DMS53 (cell line): ENCODE measurements at places on chromosomes 2 and 18.
A peak's percentile ranks its signal among the peaks of the same experiment; 100 is the strongest.

GRCh38 chr2:36769106-36769505, 72.6 kb downstream of the VIT start:
- DNase-seq = no peak

GRCh38 chr18:3806656-3807055, 356.7 kb downstream of the TGIF1 start:
- peak; percentile 70 for DNase-seq

DNA sequence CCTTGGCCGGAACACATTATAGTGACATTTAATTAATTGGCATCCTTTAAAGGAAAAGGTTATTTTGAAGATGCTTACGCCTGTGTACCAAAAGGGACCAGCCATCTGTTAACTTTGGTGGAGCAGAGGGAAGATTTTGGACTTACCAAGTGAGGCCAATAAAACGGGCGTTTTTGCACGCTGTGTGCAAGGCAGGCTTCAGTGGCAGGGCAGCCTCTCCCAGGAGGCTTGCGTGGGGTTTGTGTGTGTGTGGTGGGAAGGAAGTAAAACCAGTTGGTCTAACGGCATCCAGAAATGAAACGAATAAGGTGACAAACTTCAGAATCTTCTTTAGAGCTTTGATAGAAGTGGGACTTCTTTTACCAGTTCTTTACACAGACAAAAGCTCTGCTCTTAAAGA, 191.7 kb downstream of the PRKCE start:
- no peak for DNase-seq

GRCh38 chr2:199197448-199197847, 260.3 kb downstream of the SATB2 start:
- DNase-seq = no peak

DNA sequence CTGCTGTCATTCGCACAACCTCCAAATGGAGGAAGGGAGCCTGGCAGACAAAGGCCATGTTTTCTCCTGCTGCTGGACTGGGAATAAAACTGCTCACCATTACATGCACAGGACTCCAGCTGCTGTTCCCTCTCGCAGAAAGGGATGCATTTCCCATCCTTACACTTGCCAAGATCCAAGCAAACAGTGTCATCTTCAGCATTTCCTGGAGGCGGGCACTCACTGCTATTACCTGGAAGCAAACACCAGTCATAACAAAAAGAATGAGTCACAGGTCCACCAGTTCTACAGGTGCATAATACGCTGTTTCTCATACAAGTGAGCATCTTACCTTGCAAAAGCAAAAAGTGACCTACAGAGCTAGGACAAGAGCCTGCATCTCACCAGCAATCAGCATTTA, 22.7 kb downstream of the IAH1 start:
- DNase-seq = peak; percentile 92

GRCh38 chr2:66581339-66582103, 146.6 kb downstream of the MEIS1 start:
- DNase-seq = peak; percentile 51

DNA sequence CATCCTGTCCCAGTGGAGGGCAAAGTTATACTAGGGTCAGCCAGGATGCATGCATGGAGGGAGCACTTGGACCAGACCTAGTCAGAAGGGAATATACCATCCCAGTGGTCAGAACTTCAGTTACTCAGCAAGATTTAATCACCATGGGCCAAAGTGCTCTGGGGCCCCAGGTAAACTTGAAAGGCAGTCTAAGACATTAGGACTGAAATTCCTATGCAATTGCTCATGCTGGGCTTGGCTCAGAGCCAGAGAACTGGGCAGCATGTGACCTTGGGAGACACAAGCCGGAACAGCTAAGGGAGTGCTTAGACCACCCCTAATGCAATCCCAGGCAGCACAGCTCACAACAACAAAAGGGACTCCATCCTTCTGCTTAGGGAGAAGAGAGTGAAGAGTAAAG, 401.3 kb downstream of the KCNJ3 start:
- DNase-seq = peak; percentile 48

GRCh38 chr2:185215497-185215896, 523.1 kb upstream of the FSIP2 start:
- DNase-seq = no peak

DNA sequence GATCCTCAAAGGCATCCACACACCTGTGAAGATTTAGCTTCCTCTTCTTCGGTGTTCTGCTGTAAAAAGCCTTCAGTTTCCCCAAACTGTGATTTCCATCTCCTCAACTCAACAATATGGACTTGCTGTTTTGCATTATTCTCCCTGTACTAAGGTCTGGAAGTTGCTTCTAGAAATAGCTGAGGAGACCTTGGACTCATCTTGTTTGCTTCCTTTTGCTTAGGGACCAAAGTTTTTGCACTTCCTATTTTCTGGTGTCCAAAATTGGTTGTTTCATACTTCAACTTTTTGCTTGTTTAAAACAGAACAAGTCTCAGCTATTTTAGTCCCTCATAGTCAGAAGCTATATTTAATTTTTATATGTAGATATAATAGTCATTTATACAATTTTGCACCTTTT, 201.9 kb upstream of the COPS8 start:
- DNase-seq = no peak

DNA sequence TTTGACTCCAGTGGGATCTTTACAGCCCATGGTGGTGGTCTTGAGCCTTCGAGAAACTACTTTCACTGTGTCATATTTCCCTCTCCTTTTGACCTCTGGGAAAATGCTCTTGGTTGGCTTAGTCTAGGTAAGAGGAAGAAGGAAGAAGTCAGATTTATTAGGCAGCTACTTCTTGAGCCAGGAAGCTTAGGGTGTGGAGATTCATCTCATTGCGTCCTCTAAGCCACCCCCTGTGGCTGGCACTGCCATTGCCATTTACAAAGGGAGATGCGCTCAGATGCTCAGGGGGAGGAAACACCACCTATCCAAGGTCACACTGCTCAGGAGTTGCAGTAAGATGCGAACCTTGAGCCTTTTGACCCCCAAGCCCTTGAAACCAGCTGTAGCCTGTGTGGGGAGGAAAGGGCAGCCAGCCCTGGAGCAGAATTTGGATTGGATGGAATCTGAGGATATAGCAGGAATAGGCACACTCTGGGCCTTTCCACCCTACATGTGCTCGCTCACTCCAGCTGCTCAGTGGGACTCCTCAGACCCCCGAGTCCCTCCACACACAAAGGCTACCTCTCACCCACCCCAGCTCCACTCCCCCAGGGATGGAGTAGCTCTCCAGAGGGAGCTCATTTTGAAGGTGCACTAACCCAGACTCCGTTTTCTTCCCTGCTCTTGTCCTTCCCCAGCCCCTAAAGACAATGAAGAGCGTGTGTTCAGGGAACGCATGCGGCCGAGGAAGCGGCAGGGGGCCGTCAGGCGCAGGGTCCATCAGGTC, 321.3 kb upstream of the EPAS1 start:
- no peak for DNase-seq

DNA sequence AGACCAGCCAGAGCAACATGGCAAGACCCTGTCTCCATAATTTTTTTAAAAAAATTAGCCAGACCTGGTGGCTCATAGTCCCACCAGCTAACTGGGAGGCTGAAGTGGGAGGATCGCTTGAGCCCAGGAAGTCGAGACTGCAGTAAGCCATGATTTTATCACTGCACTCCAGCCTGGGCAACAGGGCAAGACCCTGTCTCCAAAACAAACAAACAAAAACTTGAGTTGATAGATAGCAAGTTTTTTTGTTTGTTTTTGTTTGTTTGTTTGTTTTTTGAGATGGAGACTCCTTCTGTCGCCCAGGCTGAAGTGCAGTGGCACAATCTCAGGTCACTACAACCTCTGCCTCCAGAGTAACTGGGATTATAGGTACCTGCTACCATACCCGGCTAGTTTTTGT, 18.8 kb downstream of the RELCH start:
- no peak for DNase-seq

- DNase-seq = peak; percentile 74
These were observed 219.0 kb downstream of the SH3BP4 start for GRCh38 chr2:235170536-235171521.

DNA sequence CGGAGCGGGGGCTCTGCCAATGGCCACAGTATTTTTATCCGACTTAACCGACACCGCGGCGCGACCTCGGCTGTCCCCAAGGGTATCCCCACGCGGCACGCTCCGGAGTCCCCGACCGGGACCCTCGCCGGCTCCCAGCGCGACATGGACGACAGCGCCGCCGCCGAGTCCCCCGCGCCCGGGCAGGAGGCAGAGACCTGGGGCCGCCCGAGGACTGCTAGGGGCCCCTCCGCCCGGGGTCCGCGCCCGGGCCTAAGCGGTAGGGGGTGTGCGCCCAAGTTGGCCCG, 468 bp downstream of the UXS1 start:
- DNase-seq = no peak

GRCh38 chr18:57753063-57753462, 50.1 kb downstream of the ATP8B1 start:
- no peak for DNase-seq

DNA sequence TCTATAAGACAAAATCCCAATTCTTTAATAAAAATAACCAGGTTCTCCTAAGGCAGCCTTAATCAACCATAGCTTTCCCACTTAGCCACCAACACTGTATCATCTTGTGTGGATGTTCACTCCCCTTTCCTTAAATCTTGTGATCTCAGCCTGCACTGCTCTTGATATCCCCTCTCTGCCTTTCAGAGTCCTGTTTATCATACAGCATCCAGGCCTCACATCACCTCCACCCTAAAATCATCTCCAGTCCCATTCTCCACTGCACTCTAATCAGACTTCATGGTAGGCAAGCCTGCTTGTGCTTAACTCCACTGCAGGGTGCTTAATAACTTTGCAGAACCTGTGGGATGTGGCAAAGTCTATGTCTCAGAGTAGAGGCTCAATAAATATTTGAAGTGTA, 18.8 kb downstream of the ARHGAP15 start:
- no peak for DNase-seq

GRCh38 chr18:74967979-74968378, 241.0 kb downstream of the PTGR3 start:
- no peak for DNase-seq

GRCh38 chr18:1665079-1665478, 760.4 kb downstream of the ADCYAP1 start:
- no peak for DNase-seq

- DNase-seq = no peak
These were observed 27.3 kb upstream of the COPS8 start for GRCh38 chr2:237058423-237058822.

- no peak for DNase-seq
These were observed 49.6 kb upstream of the BZW1 start for GRCh38 chr2:200762127-200762526.

- DNase-seq = no peak
These were observed 68.5 kb downstream of the TMEM237 start for GRCh38 chr2:201574766-201575165.

- DNase-seq = no peak
These were observed 251.7 kb upstream of the HNRNPA3 start for GRCh38 chr2:176960736-176961520.

DNA sequence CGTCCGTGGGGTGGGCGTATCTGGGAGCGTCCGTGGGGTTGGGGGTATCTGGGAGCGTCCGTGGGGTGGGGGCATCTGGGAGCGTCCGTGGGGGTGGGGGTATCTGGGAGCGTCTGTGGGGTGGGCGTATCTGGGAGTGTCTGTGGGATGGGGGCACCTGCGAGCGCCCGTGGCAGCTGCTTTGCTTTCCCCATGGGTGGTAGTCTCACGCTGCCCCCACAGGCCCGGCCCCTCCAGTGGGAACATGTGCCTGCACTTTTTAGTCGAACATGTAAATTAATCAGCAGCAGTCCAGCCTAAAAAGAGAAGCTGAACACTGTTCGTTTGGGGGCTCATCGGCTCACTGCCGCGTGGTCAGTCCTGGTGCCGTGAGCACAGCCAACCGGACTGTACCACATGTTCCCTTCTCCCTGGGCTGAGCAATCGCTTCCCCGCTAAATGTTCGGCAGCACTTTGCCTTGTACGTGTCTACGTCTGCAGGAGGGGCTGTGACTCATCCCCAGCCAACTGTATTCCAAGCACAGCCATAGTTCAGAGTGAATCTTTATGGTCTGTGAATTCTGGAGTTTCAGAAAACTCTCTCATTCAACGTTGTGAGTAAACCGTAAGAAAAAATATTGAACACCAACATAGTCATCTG, 271.5 kb downstream of the AGAP1 start:
- DNase-seq = peak; percentile 51

DNA sequence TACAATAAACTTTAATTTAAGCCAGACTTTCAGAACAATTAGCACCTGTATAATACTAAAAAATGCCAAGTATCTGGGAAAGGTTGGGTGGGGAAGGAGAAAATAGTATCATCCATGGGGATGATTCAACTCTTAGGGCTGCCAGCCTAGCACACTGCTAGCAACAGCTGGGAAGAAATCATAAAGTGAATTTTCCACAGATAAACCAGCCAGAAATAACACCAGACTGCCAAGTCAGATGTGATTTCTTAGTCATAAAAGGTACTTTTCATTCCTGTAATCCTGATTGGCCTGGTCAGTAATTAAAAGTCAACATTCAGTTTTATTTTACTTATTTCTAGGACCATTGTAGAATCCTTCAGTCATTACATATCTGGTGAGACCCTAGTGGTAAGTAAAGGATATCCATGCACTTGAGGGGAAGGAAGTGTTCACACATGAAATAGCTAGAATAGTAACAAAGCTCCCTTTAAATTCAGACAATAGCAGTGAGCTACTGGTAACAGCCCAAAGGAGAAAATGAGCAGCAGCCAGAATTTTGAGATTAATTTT, 59.4 kb downstream of the LIMS1 start:
- DNase-seq = no peak

GRCh38 chr18:78739882-78740677, 239.5 kb upstream of the SALL3 start:
- no peak for DNase-seq

GRCh38 chr2:234967870-234968208, 16.0 kb downstream of the SH3BP4 start:
- no peak for DNase-seq

DNA sequence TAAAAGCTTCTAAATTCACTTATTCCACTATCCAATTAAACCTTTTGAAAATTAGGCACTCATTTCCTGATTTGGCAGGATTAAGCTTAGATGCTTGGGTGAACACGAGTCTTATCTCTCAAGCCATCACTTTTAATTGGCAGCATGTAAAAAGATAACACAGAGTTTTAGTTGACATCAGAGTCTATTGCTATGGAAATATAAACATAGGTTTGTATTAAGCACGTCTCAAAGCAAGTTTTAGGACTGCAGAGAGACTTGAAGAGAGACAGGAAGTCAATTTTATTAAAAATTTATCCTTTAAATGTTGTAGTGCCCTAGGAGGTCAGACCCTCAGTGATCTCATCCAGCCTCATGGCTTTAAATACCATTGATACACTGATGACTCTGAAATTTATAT, 5.6 kb downstream of the RBKS start:
- no peak for DNase-seq

GRCh38 chr2:227117027-227117426, 47.0 kb downstream of the COL4A4 start:
- no peak for DNase-seq

GRCh38 chr2:235749121-235749770, 255.4 kb downstream of the AGAP1 start:
- no peak for DNase-seq

GRCh38 chr2:128745946-128746345, 427.3 kb upstream of the HS6ST1 start:
- DNase-seq = no peak

GRCh38 chr2:150403457-150403856, 84.0 kb downstream of the RND3 start:
- DNase-seq = peak; percentile 51

- DNase-seq = no peak
These were observed 311.3 kb upstream of the KLHL29 start for GRCh38 chr2:23073671-23074070.

- no peak for DNase-seq
These were observed 49.6 kb upstream of the TMEM177 start for GRCh38 chr2:119629323-119629825.
